Hair follicular keratinocyte (primary cell): ENCODE measurements at places on chromosomes 1 and 21. TPM values are rescaled to one million over a fixed set of nuclear protein-coding genes. Genes with fewer than 3 reads are reported as not detected.

Gene IL10RB
- 27.3 and 32.1 TPM in 2 replicates for total RNA-seq

Gene MCL1
- 278 and 410 TPM in 2 replicates for total RNA-seq

Gene SPAG17
- 0.08 TPM in 2 replicates for total RNA-seq

Gene BRDT
- total RNA-seq: not detected in 2 replicates

Gene AMY1A
- not detected in 2 replicates for total RNA-seq

Gene C2CD2
- 12.9 and 14.5 TPM in 2 replicates for total RNA-seq

Gene MRAP
- total RNA-seq: not detected in 2 replicates

Gene TMPRSS3
- total RNA-seq: not detected in 2 replicates

Gene UBXN10
- 0.04 and 0.16 TPM in 2 replicates for total RNA-seq

Gene UQCRH
- total RNA-seq: 487 and 601 TPM in 2 replicates

Gene CSF1
- 4.7 and 6.6 TPM in 2 replicates for total RNA-seq

Gene HORMAD1
- not detected in 2 replicates for total RNA-seq

Gene GRIK3
- not detected in 2 replicates for total RNA-seq

Gene LRRC38
- not detected in 2 replicates for total RNA-seq

Gene SH3GLB1
- total RNA-seq: 27.6 and 36.8 TPM in 2 replicates

Gene BRINP2
- total RNA-seq: 0.15 TPM in 1 of 2 replicates, not detected in the other

Gene RGS13
- not detected in 2 replicates for total RNA-seq

Gene URB2
- 7.6 and 13.5 TPM in 2 replicates for total RNA-seq

Gene KRTAP12-2
- total RNA-seq: not detected in 2 replicates

Gene GIPC2
- total RNA-seq: 1.9 and 3.0 TPM in 2 replicates

Gene TMEM240
- not detected in 2 replicates for total RNA-seq

Gene INTS11
- total RNA-seq: 78.0 and 80.0 TPM in 2 replicates

Gene OPRD1
- total RNA-seq: not detected in 2 replicates

Gene C4BPA
- total RNA-seq: not detected in 2 replicates

Gene RPS27
- total RNA-seq: 2,121 and 2,616 TPM in 2 replicates

Gene OR10Z1
- not detected in 2 replicates for total RNA-seq

Gene C1orf105
- not detected in 2 replicates for total RNA-seq

Gene MNDA
- total RNA-seq: not detected in 2 replicates

Gene RXFP4
- 0.23 TPM in 1 of 2 replicates, not detected in the other for total RNA-seq
